ENCODE measurements at places on chromosomes 3 and 15.
A peak's percentile ranks its signal among the peaks of the same experiment; 100 is the strongest.

DNA sequence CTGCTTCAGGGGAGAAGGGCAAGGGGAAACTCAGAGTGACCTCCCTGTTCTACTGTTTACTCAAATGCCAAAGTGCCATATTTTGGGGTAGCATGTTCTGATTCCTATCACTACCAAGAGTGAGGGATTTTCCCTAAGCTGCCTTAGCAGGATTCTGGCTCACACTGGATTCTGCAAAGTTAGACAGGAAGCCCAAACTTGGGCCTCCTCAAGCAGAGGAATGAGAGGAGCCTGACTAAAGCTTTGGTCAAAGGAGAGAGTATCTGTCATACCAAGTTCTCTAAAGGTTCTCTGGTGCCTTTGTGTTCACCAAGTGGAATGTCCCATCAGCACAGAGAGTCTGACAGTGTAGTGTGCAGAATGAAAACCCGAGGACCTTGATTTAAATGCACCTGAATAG, 8.8 kb upstream of the RARB start:
- DNase-seq: no peak

DNA sequence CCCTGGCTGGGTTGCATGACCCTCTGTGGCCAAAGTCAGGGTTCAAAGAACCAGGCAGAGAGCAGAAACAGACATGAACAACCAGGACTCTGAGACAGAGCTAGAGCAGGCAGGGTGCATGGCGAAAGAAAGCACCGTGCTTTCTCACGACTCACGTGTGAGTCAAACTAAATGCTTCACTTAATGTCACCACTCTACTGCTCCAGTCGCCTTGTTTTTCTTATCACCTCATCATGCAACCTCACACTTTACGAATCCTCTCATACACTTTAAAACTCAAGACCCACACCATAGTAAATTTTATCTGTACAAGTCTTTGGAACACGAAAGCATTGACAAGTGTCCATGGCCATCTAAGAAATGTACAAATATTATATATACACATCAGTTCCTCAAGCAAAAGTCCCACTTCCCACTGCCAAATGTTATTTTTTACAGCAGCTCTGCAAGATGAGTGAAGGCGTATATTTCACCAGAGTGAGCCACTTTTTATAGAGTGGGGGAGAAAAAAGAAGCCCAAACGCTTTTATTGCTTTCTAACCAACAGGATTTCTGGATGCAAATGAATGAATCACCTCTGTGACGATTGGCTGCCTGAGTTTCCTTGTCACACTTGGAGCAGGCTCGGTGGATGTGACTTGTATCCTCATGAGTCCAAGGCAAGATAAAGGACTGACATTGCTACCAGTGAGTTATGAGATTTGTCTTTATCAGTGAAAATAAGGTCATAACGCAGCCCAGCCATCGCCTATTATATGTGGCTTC, 16.0 kb upstream of the MEGF11 start:
- DNase-seq: peak; percentile 69

GRCh38 chr15:76035593-76035992, 23.4 kb upstream of the NRG4 start:
- DNase-seq: no peak

DNA sequence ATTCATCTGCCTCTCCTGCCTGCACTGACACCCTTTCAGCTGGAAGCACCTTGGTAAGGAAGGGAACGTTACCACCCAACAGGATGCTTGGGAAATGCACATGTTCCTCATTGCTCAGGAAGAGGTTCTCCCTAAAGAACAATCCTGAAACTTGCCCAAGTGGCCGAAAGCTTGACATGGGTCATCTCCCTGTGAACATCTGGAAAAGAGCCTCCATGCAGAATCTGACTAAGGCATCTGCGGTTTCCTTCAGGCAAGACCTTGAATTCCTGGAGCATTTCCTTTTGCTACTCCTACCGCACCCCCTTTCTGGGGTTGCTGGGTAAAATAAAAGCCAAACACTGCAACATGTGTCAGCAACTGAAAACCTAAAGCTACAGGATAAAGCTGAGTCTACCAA, 68.7 kb upstream of the SNRK start:
- no peak for DNase-seq

DNA sequence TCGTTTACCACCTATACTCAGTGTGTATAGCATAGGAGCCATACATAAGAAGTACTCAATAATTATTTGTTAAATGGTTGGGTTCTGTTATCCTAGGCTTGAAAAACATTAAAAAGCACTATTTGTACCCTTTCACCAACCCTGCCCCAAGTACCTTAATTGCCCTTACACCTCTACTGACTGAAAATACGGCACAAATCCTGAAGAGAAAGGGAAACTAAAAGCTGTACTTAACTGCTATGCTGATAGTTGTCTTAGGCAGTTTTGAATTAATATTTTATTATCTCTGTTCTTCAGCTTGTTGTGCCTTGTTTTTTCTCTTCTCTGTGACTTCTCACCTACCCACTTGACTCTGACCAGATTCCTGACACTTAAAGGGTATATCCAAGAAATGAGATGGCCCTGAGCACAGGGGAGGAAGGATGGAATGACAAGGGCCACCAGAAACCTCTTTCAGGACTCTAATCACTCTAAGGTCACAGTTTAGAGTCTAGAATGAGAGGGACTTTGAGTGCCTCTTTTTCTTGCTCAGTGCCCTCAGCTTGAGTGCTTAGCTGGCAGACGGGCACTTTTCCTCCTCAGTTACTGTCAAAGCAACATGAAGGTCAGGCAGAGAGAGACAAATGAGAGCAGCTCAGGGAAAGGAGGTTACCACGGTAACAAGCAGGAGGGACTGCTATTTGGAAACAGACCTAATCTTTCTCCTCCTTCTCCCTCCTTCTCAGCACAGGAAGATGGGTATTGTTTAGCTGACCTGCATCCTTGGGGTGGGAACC, 136.5 kb downstream of the ZNF609 start:
- peak; percentile 40 for DNase-seq

GRCh38 chr3:151315136-151315535, 1.5 kb downstream of the GPR87 start:
- DNase-seq: no peak

DNA sequence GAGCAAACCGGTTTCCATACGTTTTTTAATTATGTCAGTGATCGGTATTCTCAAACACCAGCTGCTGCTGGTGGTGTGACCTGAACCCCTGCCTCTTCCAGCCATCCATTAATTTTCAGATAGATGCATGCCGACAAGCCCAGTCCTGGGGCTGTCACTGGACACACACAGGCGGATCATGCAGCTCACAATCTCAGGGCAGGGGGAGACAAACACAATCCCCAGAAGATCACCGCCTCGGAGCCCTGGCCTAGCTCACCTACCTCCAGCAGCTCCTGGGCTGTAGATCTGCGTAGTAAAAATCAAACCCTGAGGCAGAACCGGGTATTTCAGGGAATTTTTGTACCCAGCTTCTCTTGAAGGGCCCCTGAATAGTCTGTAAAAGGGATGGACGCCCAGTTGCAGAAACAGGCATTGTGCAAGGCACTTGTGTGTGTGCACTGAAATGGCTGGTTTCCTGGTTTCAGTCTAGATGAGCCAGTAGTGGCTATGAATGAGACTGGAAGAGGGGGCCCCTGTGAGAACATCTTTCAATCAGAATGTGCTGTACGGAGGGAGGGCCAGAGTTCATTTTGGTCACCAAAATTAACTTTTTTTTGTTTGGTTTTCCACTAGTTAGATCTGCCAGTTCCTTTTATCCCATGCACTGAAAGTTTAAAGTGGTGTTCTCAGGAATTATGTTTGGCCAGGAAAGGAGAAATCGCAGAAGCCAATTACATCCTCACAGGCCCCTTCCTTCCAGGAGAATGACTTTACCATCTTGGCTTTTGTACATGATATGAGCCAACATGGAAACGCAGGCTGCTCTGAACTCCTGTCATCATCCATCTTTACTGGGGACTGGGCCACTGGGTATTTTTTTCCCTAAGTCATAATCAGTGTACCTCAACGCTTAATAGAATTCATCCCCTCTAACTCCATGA, 55.0 kb upstream of the RPL32 start:
- DNase-seq: no peak
